ENCODE measurements at places on chromosomes 7 and 10. TPM values are rescaled to one million over a fixed set of nuclear protein-coding genes. Genes with fewer than 3 reads are reported as not detected.

DNA sequence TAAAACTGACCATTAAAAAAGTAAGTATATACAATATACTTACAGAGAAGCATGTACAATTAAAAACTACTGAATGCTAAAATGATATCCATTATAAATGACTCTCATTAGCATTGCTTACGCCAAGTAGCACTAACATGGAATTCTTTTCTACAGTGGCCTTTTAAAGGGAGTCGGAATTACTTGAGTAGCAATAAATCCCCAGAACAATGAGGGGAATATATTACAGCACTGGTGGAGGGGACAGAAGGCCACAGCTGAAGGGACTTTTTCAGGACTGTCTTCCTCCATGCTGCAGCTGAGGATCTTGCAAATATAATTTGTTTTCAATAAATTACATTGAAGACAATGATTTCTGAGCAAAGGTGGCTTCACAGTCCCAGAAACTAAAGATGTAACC is 97.0 kb downstream of the ALOX5 start:
- DNase-seq = no peak

DNA sequence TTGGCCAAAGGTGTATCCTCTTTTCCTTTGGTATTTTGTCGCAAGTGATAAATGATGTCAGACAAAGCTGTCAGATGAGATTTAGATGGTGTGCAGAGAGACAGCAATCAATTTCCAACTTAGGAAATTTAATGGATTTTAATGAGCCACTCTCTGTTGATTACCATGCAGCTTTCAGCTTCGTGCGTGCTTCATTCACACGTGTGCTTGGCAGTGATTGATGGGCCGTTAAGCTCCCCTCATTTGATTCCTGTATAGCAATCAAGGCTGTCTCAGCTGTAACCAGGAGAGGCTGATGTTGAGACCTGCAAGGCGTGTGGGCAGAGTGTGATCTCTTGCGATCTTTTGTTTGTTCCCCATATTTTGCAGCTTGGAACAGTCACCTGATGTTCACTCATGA is 439.6 kb downstream of the CALN1 start:
- DNase-seq = no peak

The MAGI2 gene
- 10.5 TPM for total RNA-seq

DNA sequence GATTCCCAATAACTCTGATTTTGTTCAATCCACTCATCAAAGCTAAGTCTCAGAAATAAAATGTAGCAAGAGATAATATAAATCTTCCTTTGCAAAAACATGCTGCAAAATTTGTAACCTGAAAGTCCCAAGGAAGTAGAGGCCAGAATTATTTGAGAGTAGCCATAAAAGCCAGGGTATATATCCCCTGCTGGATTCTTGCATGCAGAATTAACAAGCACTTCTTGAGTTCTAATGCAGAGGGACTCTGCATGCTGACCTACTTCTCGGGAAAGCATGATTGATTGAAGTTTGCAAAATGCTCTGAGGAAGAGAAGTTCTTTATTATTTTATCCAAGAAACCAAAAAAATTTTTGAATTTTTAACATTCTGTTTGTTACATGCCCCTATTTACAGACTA is 121.6 kb downstream of the THSD7A start:
- DNase-seq = no peak

DNA sequence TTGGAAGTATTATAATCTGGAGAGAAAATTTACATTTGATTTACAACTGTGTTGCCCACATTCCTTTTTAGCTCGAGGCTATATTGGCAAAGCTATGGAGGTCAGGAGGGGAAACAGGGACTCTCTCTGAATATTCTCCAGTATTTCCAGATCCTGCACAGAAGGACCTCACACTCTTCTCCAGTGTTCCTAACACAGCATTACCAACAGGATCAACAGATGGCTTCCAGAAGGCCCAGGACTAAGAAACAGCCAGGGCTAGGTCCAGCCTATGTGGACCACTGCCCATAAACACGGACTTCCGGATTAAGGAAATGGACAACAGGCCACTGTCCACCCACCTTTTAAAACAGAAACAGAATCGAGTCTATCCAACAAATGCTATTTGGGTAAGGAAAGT is 65.3 kb downstream of the CHCHD3 start:
- no peak for DNase-seq

The AKR1C4 gene
- total RNA-seq = not detected

The PRLHR gene
- not detected for total RNA-seq

DNA sequence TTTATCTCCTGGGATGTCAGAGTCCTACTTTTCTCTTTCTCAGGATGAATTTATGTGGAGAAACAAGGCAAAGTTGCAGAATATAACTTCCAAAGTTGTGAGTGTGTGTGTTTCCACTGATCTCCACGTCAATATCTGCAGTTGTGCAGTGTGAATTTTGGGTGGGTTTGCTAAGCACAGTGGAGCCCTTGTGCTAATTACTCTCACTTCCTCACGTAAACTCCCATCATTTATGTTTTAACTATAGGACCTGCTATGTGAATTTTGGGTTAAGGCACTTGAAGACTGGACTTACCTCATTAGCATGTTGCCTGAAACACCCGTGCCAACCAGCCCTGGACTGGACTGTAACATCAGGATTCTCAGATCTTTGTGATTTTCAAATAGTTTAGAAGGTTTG is 51.9 kb upstream of the NPVF start:
- no peak for DNase-seq

- DNase-seq = peak; percentile 86
These were observed 10.4 kb upstream of the CLCN1 start for GRCh38 chr7:143305423-143306070.

The FRAT1 gene
- total RNA-seq = 6.5 TPM

GRCh38 chr10:16828701-16829175 is 11.5 kb upstream of the RSU1 start:
- DNase-seq = peak; percentile 30

The TMEM139 gene
- 23.9 TPM for total RNA-seq

The TAC1 gene
- not detected for total RNA-seq

DNA sequence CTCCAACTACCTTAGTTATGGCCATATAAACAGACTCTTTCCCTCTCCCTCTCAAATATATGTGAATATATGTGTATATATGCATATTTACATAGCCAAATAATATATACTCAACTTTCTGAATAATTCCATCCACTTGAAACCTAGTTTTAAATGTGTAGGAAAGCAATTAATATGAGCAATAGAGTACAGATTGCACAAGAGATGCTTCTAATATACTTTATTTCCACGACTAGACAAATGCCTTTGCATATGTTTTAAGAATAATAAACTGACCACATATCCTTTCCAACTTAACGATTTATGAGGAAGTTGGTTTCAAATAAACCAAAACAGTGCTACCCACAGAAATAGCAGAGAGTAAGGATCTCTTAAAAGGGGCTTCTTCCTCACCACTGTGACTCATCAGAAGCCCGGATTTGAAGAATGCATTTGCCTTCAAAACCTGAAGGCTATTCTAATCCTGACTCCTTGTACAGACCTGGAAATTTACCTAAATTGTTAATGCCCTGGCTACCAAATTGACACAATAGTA is 266.3 kb downstream of the AHR start:
- DNase-seq = no peak

GRCh38 chr7:57399972-57400371 is 50.0 kb upstream of the ZNF716 start:
- DNase-seq = no peak

- DNase-seq = no peak
These were observed 988.6 kb downstream of the SORCS1 start for GRCh38 chr10:106175760-106176377.

- DNase-seq = no peak
These were observed 70.2 kb upstream of the PPP2R2D start for GRCh38 chr10:131830446-131831130.

The BEND7 gene
- 17.5 TPM for total RNA-seq

Measured in body of pancreas (tissue), 4 donors.